NCI-H1105 treated with DMSO at 0.1 percent for 48 hours (cell line): ENCODE measurements at places on chromosomes 16 and 17.

GRCh38 chr17:8556074-8556473, 74.5 kb downstream of the MYH10 start:
- DNase-seq: no peak

DNA sequence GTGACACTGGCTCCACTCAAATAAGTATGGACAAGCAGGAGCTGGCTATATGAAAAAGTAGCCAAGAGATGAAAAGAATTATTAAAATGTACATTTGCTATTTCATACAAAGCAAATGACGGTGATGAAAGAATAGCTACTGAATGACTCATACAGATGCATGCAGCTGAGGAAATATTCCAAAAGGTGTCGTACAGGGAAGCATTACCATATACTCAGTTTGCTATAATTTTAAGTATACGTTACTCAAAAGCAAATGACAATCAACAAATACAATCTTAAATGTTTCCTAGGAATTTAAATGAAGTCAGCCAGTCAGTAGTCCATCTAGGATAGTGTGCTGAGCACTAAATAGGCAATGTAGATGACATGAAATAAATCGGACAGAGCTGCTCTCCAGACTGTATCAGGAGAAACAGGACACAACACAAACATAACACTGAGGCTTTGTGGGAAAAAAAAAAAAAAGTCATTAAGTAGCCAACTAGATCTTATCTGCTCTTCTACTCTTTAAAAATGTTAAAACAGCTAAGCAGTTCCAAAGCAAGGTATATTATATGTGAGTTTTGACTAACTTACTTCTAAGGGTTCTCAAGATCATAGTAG, 65.0 kb downstream of the NCOR1 start:
- no peak for DNase-seq

GRCh38 chr16:85984947-85985451, 86.0 kb downstream of the IRF8 start:
- DNase-seq: no peak

GRCh38 chr17:42116705-42117396, 4.3 kb downstream of the KAT2A start:
- DNase-seq: peak; percentile 58

- no peak for DNase-seq
These were observed 34.8 kb upstream of the PEMT start for GRCh38 chr17:17626151-17626805.

DNA sequence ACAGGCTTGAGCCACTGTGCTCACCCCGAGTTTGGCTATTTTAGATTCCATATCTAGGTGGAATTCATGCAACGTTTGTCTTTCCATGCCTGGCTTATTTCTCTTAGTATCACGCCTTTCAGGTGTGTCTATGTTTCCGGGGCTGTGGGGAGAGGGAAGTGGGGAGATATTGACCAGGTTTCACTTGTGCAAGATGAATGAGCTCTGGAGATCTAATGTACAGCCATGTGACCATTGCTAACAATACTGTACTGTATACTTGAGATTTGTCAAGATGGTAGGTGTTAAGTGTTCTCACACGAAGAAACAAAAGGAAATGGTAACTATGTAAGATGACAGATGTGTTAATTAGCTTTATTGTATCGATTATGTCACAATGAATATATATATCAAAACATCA, 199.6 kb downstream of the SHISA9 start:
- no peak for DNase-seq

GRCh38 chr16:49776734-49777133, 79.2 kb downstream of the ZNF423 start:
- DNase-seq: no peak

DNA sequence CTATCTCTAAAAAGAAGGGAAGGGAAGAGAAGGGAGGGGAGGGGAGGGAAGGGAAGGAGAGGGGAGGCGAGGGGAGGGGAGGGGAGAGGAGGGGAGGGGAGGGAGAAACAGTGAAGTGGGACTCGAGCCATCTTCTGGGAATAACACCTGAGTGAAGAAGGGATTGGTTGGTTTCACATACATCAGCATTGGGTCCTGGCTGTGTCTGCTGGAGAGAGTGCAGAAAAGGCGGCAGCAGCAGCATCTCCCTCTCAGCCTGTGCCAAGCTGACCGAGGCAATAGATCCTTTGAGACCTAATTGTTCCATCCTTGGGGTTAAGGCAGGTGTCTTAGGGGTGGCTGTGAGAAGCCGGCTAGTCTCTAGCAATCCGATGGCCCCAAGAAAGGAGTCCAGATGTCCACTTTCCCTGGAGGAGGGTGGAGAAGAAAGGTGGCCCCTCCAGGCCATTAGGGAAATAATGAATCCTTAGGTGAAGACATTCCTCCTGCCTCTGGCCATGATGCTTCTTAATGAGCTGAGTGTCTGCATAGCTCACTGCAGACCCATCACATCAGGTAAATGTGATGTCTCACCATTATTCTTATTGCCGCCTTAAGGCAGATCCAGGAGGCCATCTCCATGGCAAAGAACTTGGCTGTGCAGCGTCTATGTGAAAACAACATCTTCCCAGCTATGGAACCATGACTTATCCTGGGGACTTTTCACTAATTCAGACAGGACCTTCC, 71.6 kb downstream of the WIPI1 start:
- no peak for DNase-seq

DNA sequence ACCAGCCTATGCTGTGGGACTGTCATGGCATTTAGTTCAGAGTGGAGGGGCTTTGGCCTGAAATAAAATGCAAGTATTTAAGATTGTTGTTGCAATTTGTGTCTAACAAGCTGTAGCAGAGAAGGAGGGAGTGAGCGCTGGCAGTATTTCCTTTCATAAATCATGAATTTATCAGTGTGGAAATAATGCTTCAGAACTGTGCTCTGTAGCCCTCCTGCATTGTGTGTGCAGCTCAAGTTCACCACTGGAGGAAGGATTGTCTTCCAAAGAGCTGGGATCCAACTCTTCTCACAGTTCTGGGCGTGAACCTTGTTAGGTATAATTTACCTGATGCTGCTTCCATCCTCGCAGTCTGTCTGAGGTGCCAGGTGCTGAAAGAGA, 15.1 kb downstream of the SNX11 start:
- no peak for DNase-seq

DNA sequence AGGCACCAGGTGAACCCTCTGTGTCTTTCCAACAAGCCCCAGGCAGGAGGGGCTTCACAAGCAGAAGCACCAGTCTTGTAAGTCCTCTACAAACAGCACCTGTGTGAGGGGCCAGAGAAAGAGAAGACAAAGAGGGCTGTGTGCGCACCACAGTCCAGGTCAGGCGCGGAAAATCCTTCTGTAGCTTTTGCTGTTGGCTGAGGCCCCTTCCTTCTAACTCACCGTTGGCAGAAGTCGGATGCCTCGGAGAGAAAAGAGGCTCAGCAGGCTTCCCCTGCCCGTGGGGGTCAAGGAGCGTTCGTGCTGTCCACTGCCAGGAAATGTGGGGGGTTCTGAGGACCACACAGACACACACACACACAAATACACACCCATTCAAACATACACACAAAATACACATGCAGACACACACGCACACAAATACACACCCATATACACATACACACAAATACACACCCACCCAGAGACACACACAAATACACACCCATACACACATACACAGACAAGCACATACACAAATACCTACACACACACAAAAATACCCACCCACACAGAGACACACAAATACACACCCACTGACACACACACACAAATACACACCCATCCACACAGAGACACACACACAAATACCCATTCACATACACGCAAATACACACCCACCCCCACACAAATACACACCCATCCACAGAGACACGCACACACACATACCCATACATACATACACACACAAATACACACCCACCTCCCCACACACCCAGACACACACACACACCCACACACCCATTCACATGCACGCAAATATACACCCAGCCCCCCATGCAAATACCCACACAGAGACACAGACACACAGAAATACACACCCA, 6.8 kb downstream of the ZG16B start:
- no peak for DNase-seq

- no peak for DNase-seq
These were observed 3.8 kb downstream of the CREBBP start for GRCh38 chr16:3876695-3877094.

GRCh38 chr16:75097941-75098901, 18.4 kb downstream of the LDHD start:
- no peak for DNase-seq

GRCh38 chr17:45006927-45007461, 38.9 kb upstream of the C1QL1 start:
- DNase-seq: no peak

GRCh38 chr16:10539236-10539635, 41.2 kb downstream of the EMP2 start:
- no peak for DNase-seq

GRCh38 chr16:11224096-11224893, 31.7 kb downstream of the SOCS1 start:
- DNase-seq: no peak

- peak; percentile 0 for DNase-seq
These were observed 67.1 kb downstream of the CLEC18A start for GRCh38 chr16:70018254-70018653.

DNA sequence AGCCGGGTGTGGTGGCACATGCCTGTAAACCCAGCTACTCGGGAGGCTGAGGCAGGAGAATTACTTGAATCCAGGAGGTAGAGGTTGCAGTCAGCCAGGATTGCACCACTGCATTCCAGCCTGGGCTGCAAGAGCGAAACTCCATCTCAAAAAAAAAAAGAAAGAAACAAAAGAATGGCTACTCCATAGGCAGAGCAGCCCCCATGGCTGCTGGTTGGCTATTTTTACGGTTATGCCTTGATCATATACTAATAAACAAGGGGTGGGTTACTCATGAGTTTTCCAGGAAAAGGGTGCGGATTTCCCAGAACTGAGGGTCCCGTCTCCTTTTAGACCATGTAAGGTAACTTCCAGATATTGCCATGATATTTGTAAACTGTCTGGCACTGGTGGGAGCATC, 76.2 kb upstream of the TMEM97 start:
- DNase-seq: no peak

GRCh38 chr16:56266641-56267607, 75.6 kb downstream of the GNAO1 start:
- DNase-seq: no peak

- DNase-seq: no peak
These were observed 24.9 kb downstream of the UBE2G1 start for GRCh38 chr17:4341616-4341977.

- no peak for DNase-seq
These were observed 73.1 kb downstream of the SREBF1 start for GRCh38 chr17:17763734-17764133.

- no peak for DNase-seq
These were observed 172.3 kb downstream of the KATNIP start for GRCh38 chr16:27722207-27722606.

DNA sequence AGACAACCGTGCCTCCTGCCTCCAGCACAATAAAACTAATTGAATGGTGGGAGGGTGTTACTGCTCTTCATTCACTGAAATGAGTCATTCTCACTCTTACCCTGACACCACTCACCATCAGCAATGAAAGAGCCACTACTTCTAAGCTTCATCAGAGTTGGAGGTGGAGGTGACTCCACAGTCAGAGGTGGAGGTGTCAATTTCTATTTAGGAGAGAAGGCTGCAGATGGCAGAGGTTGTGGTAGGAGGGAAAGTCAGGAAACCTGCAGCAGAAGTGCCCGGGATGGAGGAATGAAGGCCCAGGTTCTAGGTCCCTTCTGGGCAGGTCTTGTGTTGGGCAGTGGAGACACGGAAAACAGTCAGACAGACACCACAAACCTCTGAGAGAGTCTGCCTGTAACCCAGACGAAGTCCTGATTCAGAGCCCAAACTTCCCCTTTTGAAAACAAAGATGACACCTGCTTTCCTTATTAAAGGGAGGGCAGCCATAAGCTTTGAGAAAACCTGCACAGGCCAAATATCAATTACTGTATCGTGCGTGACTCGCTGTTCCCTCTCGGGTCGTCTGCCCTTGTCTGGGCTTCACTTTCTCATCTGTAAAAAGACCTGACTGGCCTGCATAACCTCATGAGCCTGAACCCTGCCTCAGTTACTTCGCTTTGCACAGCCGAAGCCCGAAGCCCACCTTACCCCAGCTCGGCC, 668 bp downstream of the ATPAF2 start:
- DNase-seq: no peak

DNA sequence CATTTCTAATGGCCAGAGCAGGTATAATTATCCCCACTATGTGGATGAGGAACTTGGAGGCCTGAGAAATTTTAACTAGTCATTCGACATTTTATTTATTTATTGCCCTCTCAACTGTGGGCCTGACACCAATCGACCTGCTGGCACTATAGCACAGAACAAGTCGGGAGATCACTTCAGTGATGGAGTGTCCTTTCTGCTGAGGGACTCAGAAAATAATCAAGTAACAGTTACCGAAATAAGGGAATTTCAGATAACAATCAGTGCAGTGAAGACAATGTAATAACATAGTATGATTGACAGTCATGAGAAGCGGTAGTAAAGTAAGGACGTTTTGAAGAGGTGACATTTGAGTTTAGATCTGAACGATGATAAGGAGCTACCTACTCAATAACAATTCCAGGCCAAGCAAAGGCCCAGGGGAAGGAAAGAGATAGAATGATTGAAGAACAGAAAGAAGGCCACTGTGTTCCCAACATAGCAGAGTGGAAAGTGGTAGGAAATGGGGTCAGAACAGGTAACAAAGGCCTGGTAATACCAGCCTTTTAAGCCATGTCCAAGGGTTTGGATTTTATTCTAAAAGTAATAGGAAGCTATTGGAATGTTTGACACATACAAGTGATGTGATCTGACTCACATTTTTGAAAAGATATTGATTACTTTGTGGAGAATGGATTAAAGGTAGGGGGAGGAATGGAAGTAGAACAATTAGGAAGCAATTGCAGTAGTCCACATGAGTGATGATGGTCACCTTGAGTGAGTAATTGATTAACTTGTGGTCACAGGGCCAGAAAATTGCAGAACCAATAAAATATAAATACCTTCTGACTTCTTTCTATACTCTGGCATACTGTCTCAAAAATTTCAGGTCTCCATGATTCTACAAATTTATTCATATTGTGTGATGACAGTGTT, 1.4 kb downstream of the STXBP4 start:
- DNase-seq: no peak

DNA sequence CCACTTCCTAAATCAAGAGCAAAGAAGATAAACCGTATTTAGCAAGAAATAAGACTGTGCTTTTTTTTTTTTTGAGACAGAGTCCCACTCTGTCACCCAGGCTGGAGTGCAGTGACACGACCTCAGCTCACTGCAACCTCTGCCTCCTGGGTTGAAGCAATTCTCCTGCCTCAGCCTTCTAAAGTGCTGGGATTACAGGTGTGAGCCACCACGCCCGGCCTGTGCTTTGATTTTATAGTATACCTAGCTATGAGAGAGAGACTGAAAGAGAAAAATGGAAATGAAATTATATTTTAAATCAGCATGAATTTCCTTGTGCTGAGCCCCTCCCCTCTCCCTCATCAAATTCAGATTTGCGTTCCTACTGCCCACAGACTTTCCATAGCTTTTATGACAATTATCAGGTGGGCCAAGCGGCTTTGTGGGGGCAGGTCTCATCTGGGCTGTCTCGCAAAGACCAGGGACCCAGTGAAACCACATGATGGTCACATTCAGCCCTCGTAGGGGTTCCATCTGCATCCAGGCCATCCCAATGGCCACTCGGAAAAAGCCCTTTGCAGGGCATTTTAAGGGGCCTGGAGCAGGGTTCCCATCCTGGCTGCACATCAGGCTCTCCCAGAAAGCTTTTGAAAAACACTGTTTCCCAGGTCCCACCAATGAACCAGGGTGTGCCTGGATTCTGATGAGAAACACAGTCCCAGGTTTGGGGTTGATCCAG, 8.5 kb downstream of the CACNG1 start:
- no peak for DNase-seq

- no peak for DNase-seq
These were observed 18.5 kb downstream of the ATP6V0A1 start for GRCh38 chr17:42477173-42477572.

- no peak for DNase-seq
These were observed 2.7 kb downstream of the LDAF1 start for GRCh38 chr16:21161211-21161610.
